ENCODE measurements at places on chromosomes 2 and 18. TPM values are rescaled to one million over a fixed set of nuclear protein-coding genes. Genes with fewer than 3 reads are reported as not detected.

DNA sequence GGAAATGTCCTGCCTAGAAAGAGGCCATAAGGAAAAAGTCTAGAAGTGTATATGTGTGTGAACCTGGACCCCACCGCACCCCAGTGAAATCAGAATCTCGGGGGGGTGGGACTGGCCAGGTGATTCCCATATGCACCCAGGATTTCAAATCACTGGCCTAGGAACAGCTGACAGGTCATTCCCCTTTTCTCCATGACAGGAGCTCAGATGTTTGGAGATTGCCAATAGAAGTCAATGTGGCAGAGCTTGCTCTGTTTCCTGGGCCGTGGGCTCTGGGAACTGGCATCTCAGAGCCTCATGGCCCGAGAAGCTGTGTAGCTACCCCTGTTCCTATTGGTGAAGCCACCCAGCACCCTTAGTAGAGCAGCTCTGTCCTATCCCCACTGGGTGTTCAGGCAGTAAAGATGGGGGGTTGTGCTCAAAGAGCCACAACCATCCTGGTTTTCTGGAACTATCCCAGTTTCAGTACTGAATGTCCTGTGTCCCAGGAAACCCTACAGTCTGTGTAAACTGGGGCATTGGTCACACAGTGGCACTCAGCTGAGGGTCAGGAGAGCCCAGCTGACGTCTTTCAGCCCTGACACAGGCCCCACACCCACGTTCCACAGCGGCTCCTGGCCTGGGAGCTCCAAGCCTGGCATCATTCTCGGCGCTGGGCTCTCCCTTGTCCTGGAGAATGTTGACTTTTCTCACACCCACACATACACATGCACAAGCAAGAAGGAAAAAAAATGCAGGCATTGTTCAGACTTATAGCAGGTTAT lies 18.9 kb downstream of the GNLY start:
- DNase-seq: peak; percentile 83

DNA sequence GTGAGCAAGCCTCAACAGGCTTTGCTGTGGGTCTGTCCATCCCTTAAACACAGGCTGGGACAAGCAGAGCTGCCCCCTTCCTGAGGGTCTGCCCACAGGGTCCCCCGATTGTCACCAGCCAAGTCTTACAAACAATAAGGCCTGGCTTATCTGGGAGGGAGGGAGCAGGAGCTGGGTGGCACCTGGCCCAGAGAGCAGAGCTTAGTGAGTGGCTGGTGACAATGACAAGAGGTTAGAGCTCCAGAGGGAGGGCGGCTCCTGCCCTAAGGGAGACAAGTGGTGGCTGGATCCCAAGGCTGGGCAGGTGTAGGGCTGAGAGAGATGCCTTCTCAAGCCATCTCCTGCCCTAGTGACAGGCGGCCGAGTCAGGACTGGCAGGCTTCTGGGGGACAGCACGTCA lies 125.5 kb downstream of the KLHL29 start:
- DNase-seq: peak; percentile 61

DNA sequence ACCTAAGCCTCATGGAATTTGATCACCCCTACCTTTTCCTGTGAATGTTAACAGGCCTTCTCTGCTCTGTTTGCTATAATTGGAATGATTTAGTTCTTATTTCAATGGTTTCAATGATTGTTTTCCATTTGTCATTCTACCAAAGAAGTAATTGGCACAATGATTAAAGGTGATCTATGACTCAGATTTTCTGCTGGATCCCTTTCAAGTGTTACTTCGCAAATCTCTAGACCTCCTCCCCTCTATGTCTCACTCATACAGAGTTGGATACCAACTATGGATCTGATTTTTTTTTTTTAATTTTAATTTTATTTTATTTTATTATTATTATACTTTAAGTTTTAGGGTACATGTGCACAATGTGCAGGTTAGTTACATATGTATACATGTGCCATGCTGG lies 29.6 kb upstream of the FAM117B start:
- no peak for DNase-seq

GRCh38 chr2:5942204-5942603 lies 250.0 kb downstream of the SOX11 start:
- no peak for DNase-seq

DNA sequence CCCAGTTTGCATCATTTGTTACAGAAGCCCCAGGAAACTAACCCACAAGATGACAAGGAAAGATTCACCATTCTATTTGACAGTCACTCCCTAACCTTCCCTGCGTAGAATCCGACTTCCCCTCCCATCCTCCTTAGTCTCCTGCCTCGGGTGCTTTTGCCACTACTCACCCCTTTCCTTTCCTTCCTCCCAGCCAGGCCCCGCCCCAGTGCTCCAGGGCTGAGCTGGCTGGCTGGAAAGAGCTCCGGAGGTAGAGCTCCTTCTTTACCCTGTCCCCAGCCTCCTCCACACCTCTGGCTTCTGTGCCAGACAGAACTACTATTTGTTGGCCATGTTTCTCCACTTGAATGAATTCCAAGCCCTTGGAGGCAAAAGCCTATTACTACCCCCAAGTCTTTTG lies 317.6 kb upstream of the NCKAP5 start:
- DNase-seq: no peak

- peak; percentile 25 for DNase-seq
Observed at GRCh38 chr2:98658816-98659490, 50.6 kb downstream of the UNC50 start.

Gene PARD6G
- 2.5 TPM for polyA plus RNA-seq
